ENCODE measurements at places on chromosomes 6 and 20. TPM values are rescaled to one million over a fixed set of nuclear protein-coding genes. Genes with fewer than 3 reads are reported as not detected.

DNA sequence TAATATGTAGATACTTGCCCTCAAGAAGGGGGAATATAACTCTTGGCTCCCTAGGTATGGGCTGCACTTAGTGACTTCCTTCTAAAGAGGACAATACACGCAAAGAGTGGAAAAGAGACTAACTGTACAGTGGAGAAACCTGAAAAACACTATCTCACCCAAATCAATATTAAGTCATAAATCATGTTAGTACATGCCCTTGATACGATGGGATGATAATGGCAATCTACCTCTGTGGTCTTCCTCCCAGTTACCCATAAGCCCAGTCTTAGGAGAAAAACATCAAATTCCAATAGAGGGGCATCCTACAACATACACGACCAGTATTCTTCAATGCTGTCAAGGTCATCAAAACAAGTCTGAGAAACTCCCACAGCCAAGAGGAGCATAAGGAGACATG, 1.3 kb downstream of the TRIM26 start:
- DNase-seq = no peak

GRCh38 chr6:2970034-2970685, 1.2 kb downstream of the SERPINB6 start:
- no peak for DNase-seq

- no peak for DNase-seq
Observed at GRCh38 chr6:71446470-71446869, 157.9 kb downstream of the OGFRL1 start.

Gene SLPI
- total RNA-seq = 43.3 TPM

Gene IMPG1
- total RNA-seq = not detected
